Progenitor cell of endocrine pancreas (in vitro differentiated cells): ENCODE measurements at places on chromosomes 1 and 21. TPM values are rescaled to one million over a fixed set of nuclear protein-coding genes. Genes with fewer than 3 reads are reported as not detected.

GRCh38 chr1:200925831-200926230 is 31.1 kb downstream of the INAVA start:
- DNase-seq = no peak
- H3K4me3 ChIP-seq = no peak overlapping the region
- H3K36me3 ChIP-seq = no peaks in the 10 kb centered on the region
- H3K27me3 ChIP-seq = no peaks in the 10 kb centered on the region
- no peaks in the 10 kb centered on the region for H3K4me1 ChIP-seq

- no peaks in the 10 kb centered on the region for H3K36me3 ChIP-seq
- H3K27ac ChIP-seq = no peak within 1 kb of the TSS
- no peak for DNase-seq
- H3K27me3 ChIP-seq = no peaks in the 10 kb centered on the region
- H3K4me1 ChIP-seq = peaks cover 15% of the 10 kb centered on the region
Measured at GRCh38 chr1:110872745-110873720, at the start of gene CD53. CD53 (plus strand) TSS chr1:110873148; CDS start chr1:110891409, 18,261 bp downstream.

GRCh38 chr1:241834733-241835377 is 13.1 kb upstream of the EXO1 start:
- no peak overlapping the region for H3K4me3 ChIP-seq
- H3K36me3 ChIP-seq = no peaks in the 10 kb centered on the region
- H3K4me1 ChIP-seq = no peaks in the 10 kb centered on the region
- peaks cover 17% of the 10 kb centered on the region for H3K27me3 ChIP-seq
- H3K27ac ChIP-seq = no peak overlapping the region
- no peak for DNase-seq

DNA sequence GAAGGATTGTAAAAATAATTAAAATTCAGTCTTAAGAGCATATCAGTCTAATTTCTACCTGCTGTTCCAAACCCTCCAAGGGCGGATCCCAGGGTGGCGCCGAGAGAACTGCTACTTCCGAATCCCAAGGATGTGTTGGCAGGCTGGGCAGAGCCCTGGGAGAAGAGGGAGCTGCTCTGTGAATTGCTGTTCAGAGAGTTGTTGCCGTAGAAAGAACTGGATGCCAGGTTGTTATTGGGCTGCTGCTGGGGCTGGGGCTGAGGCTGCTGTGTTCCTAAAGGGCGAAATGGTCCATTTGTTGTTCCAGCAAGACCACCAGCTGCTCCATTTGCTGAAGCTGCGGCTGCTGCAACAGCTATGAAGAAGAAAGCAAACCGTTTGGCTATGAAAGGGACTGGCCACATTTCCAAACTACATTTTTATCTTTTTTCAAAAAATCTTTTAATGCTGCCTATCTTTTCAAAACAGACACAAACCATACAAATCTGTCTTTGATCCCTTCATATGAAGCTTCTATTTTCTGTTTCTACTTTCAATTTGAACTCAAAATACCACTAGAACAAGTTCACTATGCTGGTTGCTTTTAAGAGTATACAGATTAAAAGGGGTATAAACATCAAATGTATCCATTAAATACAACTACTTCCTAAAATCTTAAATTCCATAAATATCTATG is 57.5 kb upstream of the SDC3 start:
- H3K4me3 ChIP-seq = no peak overlapping the region
- H3K27ac ChIP-seq = no peak overlapping the region
- no peaks in the 10 kb centered on the region for H3K27me3 ChIP-seq
- H3K4me1 ChIP-seq = peaks cover 7% of the 10 kb centered on the region
- no peak for DNase-seq

- H3K27me3 ChIP-seq = no peaks in the 10 kb centered on the region
- H3K27ac ChIP-seq = no peak overlapping the region
- no peak overlapping the region for H3K4me3 ChIP-seq
- DNase-seq = peak; percentile 36
- peaks cover 20% of the 10 kb centered on the region for H3K36me3 ChIP-seq
Measured at GRCh38 chr1:39539252-39539790, 37.3 kb downstream of the PABPC4 start.

DNA sequence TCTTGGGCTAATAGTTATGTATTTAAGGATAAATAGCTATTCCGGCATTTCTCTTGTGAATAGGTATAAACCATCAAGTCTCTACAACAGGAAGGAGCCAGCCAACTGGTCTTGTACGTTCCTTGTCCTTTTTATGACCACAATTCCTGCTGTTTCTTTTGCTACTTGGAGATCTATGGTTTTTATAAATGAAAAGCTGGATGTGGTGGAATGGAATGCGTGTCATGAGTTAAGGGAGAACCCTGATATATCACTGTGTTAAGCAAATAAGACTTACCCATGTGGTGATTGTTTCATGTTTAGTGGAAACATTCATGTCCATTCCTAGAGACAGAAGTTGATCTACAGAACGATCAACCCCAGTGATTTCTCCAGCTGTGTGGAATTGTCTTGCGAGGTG is 282.1 kb downstream of the RPS6KC1 start:
- DNase-seq = no peak
- H3K27ac ChIP-seq = no peak overlapping the region

GRCh38 chr1:210800756-210801155 is 333.2 kb downstream of the KCNH1 start:
- peaks cover 4% of the 10 kb centered on the region for H3K27me3 ChIP-seq
- H3K4me3 ChIP-seq = no peak overlapping the region
- no peak for DNase-seq
- H3K27ac ChIP-seq = no peak overlapping the region
- H3K4me1 ChIP-seq = no peaks in the 10 kb centered on the region
- no peaks in the 10 kb centered on the region for H3K36me3 ChIP-seq

SLC37A1 gene
- total RNA-seq = 58.4 and 60.2 TPM in 2 replicates

DNA sequence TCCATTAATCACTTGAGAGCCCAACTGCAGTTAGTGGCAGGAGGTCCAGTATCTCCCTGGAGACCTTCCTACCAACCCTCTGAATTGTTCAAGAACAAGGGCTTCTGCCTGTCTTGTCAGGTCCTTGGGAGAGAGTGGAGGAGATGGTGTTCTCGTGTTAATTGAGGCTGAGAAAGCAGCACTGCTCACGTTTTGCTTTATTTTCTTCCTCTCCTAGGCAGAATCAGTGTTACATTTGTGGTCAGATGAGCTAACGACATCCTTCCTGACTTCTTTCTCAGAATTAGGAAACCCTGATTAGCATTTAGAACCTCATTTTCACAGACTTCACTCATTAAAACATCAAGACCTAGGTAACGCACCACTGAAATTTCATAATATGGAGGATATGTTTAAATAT is 26.4 kb upstream of the LRIG2 start:
- peaks cover 12% of the 10 kb centered on the region for H3K4me1 ChIP-seq
- no peak for DNase-seq
- H3K4me3 ChIP-seq = no peak overlapping the region
- no peaks in the 10 kb centered on the region for H3K27me3 ChIP-seq
- H3K36me3 ChIP-seq = no peaks in the 10 kb centered on the region

DNA sequence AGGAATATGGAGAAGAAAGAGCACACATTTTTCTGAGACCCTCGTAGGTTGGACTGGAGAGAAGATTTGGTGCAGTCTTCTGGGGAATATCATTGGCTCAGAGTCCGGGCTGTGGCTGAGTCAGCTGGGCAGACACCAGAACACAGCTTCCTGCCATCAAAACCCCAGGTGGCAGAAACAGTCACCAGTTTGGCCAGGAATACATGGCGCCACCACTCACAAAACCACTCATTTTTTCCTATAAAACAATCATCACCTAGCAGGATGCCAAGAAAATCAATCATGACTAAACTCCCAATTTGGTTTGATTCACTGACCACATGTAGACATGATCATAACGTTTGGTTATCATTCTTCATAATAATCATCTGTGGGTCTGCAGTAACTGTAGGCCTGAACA is 178.1 kb upstream of the PBX1 start:
- no peaks in the 10 kb centered on the region for H3K4me1 ChIP-seq
- H3K27ac ChIP-seq = no peak overlapping the region

DNA sequence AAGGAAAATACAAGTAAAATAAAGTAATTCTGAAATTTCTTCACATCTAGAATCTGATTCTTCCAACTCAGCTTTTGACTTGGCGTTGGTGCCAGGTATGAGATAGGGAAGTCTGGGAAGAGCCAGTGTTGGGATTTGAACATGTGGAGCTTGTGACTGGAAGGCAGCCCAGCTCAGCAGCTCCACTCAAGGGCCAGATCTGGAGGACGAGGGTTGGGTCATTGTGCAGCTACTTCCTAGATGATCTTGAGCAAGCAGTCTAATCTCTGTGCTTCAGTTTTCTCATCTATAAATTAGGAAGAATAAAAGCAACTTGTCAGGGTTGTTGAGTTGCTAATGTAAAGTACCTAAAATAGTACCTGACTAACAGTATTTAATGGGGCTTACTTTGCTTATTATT is 5.0 kb downstream of the ADARB1 start:
- no peak overlapping the region for H3K27ac ChIP-seq
- peaks cover 21% of the 10 kb centered on the region for H3K27me3 ChIP-seq
- DNase-seq = no peak
- H3K36me3 ChIP-seq = no peaks in the 10 kb centered on the region
- no peak overlapping the region for H3K4me3 ChIP-seq

FBXO28 gene
- total RNA-seq = 31.9 and 33.5 TPM in 2 replicates

- no peaks in the 10 kb centered on the region for H3K4me1 ChIP-seq
- no peak for DNase-seq
- H3K4me3 ChIP-seq = no peak overlapping the region
- H3K27me3 ChIP-seq = no peaks in the 10 kb centered on the region
- H3K27ac ChIP-seq = no peak overlapping the region
Measured at GRCh38 chr1:9960706-9961562, 17.7 kb downstream of the NMNAT1 start.

DNA sequence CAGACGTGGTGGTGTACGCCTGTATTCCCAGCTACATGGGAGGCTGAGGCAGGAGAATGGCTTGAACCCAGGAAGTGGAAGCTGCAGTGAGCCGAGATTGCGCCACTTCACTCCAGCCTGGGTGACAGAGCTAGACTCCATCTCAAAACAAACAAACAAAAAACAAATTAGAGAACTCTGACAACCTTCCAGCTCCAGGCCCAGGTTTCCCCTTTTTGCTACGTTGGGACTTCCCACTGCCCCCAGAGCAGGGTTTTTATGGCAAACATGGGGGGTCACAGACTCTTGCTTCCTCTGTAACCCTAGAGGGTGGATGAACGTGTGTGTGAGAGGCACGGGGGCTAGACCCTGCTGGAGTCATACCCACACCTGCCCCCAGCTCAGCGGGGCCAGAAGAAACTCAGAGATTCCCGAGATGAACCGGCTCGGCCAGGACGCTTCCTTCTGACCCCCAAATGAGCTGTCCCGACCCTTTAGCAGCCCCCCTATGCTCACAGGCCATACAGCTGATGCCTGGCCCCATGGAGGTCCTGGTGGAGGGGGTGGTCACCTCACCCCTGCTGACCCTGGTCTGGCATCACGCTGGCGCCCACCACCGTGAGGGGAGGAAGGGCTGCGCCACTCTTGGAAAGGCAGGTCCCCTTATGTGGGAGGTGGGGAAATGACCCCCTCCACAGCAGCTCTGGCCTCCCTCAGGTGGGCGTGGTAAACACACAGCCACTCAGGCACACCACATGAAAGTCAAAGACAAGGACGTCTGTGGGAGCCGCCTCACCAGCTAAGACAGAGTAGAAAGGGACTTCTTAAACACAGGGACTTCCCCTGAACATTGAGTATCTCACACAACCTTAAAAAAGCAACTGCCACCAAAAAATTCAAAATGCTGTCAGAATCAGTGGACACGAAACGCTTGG is 7.1 kb downstream of the GPR157 start:
- H3K36me3 ChIP-seq = no peaks in the 10 kb centered on the region
- H3K27ac ChIP-seq = no peak overlapping the region
- H3K4me3 ChIP-seq = no peak overlapping the region
- H3K4me1 ChIP-seq = no peaks in the 10 kb centered on the region
- H3K27me3 ChIP-seq = peaks cover 3% of the 10 kb centered on the region

- no peak for DNase-seq
- no peak overlapping the region for H3K4me3 ChIP-seq
- H3K27me3 ChIP-seq = no peaks in the 10 kb centered on the region
- peaks cover 2% of the 10 kb centered on the region for H3K36me3 ChIP-seq
Measured at GRCh38 chr1:193658691-193659090, 472.3 kb upstream of the B3GALT2 start.

DNA sequence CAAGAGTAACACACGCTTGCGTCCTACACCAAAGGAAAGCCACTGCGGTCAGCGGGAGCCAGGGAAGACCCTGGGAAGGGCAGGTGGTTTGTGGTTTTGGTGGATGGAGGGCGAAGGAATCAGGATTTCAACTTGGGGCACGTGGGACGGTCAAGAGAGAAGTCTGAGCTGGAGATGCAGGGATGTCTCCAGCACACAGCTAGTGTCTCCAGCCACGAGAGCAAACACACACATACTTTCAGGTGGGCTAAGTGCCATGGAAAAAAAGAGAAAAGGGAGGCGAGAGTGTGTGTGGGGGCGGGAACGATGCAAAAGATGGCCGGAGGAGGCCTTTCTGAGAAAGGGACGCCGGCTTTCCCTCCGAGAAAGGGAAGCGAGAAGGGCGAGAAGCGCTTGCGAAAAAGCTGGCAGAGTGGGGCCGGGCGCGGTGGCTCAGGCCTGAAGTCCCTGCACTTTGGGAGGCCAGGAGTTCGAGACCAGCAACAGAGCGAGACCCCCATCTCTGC is 1.4 kb upstream of the SRRM1 start:
- peaks cover 12% of the 10 kb centered on the region for H3K36me3 ChIP-seq
- no peak for DNase-seq
- H3K27me3 ChIP-seq = peaks cover 5% of the 10 kb centered on the region
- H3K4me1 ChIP-seq = peaks cover 23% of the 10 kb centered on the region
- peak overlapping the region; percentile 100 for H3K27ac ChIP-seq
- H3K4me3 ChIP-seq = peak overlapping the region; percentile 97

DNA sequence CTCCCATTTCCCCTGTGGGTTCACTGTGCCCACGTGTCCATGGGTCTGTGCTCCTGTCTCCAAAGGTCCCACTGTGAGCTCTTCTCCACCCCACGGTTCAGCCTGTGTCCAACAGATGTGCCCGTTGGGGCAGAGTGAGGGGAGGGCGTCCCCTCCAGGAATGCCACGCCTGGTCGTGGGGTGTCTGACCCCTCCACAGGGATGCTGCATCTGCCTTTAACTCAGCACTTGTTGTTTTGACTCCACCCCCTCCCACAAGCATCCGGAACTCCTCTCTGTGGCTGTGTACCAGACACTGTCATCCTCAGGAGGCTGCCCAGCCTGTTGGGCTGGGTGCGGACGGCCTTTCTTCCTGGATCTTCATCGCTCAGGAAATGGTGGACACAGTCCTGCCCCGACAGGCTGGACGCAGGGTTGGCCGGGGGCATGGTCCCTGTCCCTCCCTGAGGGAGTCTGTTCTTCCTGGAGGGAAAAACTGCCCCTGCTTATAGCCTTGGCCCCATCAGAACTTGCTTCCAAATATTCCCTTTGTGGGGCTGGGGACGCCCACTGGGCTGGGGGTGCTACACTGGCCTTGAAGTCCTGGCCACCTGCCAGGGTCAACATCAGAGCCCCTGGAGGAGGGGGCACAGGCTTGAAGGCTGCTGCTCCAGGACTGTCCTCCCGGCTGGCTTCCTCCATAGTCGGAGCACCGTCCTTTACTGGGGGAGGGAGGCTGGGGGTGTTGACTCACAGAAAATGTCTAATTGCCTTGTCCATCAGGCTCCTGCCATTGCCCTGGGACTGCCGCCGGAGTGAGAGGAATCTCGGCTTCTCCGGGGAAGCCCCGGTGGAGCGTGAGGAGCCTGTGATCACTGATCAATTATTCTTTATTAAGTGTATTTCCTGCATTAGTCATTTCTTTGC is 182.0 kb upstream of the C1orf174 start:
- no peak for DNase-seq
- no peak overlapping the region for H3K27ac ChIP-seq
- H3K4me3 ChIP-seq = no peak overlapping the region
- peaks cover 18% of the 10 kb centered on the region for H3K4me1 ChIP-seq
- H3K27me3 ChIP-seq = peaks cover 31% of the 10 kb centered on the region

- no peak overlapping the region for H3K27ac ChIP-seq
- no peaks in the 10 kb centered on the region for H3K4me1 ChIP-seq
- no peak for DNase-seq
- no peak overlapping the region for H3K4me3 ChIP-seq
- no peaks in the 10 kb centered on the region for H3K36me3 ChIP-seq
Measured at GRCh38 chr1:192587386-192588266, 12.1 kb downstream of the RGS1 start.
